ENCODE measurements at places on chromosomes 2 and 18. TPM values are rescaled to one million over a fixed set of nuclear protein-coding genes. Genes with fewer than 3 reads are reported as not detected.

DNA sequence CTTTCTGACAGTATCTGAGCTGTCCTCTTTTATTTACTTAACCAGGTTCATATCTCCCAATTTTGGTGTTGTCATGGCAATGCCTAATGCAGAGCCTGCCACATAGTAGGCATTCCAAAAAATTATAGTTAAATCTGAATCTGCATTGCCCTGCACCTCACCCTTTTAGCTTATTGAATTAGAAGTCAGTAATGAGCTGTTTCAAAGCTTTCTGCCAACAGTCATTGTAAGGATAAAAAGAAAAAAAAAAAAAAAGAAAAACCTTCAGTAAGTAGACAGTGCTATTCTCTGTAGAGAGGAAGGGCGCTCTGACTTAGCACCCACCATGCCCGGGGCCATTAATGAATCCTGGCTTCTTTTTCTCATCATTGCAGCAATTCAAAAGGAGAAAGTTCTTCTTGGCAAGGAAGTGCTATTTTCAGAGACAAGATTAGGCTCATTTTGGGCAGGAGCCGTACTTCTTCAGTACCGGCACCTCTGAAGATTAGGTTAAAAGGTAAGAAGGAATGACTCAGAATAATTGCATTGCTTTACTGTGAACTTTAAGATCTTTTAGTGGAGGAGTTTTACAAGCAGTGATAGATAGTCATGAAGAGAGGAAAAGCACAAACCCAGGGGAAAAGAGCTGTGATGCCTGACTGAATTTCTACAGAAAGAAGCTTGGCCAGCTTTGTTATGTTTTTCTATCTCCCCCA, 2041.2 kb upstream of the PIK3C3 start:
- no peak for DNase-seq

- DNase-seq = no peak
Observed at GRCh38 chr2:177894546-177894945, 178.0 kb downstream of the PDE11A start.

DNA sequence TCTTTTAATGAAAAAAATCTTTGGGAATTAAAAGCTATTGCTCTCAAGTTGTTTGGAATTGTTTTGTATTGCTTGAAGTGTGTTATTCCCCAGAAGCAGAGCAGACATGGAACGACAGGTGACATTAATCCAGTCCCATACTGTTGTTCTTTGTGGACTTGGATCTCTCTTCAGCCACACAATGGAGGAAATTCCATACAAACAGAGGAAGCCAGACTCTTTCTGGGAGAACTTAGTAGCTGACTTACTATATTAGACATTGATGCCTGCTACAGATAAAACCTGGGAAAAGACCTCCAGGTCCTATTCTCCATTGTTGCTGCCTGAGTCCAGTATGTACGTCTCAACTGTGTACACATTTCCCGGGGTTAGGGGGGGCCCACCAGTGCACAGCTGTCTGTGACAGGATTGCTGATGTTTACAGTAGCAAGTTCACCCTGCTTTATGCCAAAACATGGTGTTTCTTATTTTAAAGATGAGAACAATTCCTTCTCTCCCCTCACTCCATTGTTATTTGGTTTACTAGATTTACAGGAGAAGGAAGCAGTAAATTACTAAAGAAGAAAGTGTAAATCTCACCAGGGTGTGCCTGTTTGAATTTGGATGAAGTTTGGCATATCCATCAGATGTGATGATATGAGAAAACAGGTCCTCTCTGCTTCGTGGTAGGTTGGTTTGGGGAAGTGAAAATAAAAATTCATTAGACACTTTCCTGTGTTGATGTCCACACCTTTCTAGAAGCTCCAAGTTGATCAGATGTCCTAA, 142.4 kb upstream of the RBBP8 start:
- no peak for DNase-seq

DNA sequence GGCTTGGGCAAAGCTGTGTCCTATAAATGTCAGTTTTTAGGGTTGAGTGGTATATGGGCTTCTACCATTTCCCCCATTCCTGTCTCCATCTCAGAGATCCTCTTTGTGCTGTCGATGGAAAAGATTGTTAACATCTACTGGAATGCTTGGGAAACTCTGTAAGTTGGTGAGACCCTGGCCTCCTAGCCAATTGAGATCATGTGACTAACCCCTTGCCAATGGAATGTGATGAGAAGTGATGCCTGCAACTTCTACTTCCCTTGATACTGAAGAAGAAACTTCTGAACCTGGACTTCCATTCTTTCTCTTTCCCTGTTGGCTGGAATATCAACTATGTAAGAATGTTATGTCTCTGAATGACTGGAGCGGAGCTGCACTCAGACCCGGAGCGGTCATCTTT, 14.5 kb downstream of the SLC39A10 start:
- no peak for DNase-seq

MTCL1 gene
- total RNA-seq = 56.6 TPM

SLC4A3 gene
- total RNA-seq = 10.2 TPM

Measured in HFFc6 (cell line).